ENCODE measurements at places on chromosomes 2 and 18.

DNA sequence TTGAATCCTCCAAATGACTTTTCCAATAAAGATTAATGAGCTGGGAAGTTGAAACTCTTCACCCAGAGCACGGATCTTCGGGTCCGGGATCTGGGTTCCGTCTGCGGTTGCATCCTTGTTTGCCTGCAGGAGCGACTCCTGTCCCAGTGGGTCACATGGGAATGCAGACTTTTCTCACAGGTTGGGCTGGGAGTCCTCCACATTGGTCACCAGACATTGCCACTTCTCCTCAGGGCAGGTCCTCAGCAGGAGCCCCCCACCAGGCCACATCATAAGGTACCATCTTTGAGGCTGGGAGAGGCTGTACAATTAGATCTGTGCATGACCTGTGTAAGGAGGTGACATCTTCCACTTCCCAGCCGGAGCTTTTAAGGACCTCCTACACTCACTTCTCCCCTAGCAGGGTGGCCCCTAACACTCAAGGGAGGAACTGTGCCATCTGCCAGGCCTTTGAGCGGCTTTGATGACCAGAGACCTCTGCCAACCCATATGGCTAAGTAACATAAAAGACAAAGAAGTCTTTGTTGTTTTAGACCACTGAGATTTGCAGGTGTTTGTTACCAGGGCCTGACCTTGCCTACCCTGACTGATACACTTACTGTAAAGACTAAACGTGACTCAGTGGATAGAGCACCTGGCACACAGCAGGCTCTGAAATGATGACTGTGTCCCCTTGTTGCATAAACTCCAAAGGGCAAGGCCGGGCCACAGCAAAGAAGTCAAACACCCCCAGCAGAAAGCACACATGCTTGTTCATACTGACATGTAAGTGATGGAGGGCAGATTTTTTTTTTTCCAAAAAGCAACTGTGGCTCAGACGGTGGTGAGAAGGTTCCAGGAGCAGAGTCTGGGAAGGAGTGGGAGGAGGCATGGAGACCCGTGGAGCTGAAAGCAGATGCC is 7.9 kb upstream of the TEX51 start:
- DNase-seq: no peak

GRCh38 chr2:21754164-21754788 is 630.5 kb downstream of the TDRD15 start:
- no peak for DNase-seq

GRCh38 chr2:85669549-85669948 is 1.6 kb upstream of the SFTPB start:
- no peak for DNase-seq

DNA sequence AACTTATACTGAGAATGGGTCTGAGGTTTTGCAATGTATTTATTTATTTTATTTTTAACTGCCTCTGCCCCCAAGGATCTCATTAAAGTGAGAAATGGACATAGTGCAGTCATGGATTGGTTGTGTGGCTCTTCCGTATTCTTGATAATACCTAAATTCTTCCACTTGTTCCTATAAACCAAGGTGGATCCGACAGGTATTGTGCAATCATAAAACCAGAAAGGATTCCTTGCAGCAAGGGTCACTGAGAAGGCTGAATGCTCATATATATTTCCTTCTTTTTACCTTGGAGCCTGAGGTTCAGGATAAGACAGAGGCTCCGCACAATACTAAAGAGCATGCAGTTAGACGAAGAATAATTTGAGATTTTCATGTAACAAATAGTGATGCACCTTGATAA is 826.0 kb upstream of the SOX11 start:
- DNase-seq: no peak

DNA sequence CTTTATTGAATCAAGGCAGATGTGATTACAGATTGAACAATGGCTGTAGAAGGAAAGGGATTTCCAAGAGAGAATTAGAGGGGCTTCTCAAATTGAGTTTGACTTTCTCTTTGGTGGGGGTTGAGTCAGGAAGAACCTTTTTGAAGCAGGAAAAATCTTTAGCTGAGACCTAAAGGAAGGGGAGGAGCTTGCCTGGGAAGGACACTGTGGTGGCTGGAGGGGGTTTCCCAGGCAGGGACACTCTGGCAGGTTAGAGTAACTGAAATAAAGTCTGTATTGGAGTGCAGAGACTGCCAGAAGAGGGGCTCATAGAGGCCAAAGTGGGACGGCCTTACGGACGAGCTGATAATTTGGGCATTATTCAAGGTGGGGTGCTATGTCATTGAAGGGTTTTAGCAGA is 69.3 kb downstream of the NEDD4L start:
- no peak for DNase-seq

- no peak for DNase-seq
These were observed 158.7 kb downstream of the TDRD15 start for GRCh38 chr2:21282515-21282898.

- DNase-seq: no peak
These were observed 2.0 kb downstream of the SLC14A2 start for GRCh38 chr18:45617284-45617683.

GRCh38 chr2:142881619-142882018 is 4.2 kb downstream of the KYNU start:
- no peak for DNase-seq

Data from immature natural killer cell (primary cell).